Karpas-422 (cell line): ENCODE measurements at places on chromosomes 3 and 15.

DNA sequence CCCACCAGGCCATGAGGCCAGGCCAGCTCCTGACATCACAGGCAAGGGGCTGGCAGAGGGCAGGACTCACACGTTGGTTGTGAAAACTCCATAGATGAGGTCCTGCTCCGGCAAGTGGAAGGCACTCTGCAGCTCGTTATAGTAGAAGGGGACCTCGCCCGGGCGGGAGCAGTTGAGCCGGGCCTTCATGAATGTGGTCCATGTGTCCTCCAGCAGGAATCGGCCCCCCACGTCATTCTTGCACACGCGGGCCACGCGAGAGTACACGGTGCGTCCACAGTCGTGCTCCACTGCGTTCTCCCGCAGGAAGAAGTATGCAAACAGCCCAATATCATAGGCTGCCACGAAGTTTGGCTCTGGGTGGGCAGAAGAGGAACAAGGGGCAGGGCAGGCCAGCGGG, 101.2 kb downstream of the SEMA5B start:
- no peaks in the 10 kb centered on the region for H3K4me1 ChIP-seq
- no peaks in the 10 kb centered on the region for H3K36me3 ChIP-seq
- DNase-seq = no peak
- no peaks in the 10 kb centered on the region for H3K27me3 ChIP-seq
- H3K4me3 ChIP-seq = no peak overlapping the region

DNA sequence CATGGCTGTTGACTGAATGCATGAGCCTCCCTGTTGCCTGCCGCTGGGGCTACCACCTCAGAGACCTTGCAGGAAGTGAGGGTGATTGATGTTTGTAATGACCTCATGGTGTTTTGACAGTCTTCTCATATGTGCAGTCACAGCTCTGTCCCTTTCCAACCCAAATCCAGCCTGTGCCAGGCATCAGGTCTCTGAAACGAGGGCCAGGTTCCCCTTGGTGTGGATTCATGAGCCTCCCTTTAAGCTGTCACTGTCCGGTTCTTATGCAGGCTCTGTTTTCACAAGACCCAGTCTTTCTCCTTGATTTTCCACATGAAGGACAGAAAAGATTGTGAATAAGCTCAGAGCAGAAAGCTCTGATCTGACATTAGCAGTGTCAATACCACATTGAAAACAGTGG, 43.1 kb downstream of the CEMIP start:
- H3K4me1 ChIP-seq = peaks cover 13% of the 10 kb centered on the region
- H3K27ac ChIP-seq = no peak overlapping the region

DNA sequence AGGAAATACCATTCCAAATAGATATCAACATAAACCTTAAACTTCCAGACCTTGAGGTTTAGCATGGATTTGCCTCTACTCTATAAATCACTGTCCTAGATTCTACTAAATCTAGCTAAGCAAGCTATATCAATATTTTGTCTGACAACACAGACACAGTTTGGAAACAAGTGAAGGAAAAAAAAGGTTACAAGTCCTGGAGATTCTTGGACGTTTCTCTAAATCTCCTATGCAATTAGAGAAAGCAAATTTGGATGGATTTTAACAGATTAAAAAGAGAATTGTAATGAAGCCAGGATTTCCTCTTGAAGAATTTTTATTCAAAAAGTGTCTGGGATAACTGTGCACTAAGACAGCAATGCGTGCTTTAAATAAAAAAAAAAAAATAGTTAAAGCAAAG, 441.1 kb upstream of the DPH6 start:
- H3K27ac ChIP-seq = no peak overlapping the region
- no peaks in the 10 kb centered on the region for H3K36me3 ChIP-seq
- no peaks in the 10 kb centered on the region for H3K4me1 ChIP-seq
- no peak overlapping the region for H3K4me3 ChIP-seq

- DNase-seq = no peak
- no peaks in the 10 kb centered on the region for H3K36me3 ChIP-seq
- no peak overlapping the region for H3K27ac ChIP-seq
- H3K4me3 ChIP-seq = no peak overlapping the region
These were observed 3.5 kb downstream of the MYZAP start for GRCh38 chr15:57595011-57595866.

DNA sequence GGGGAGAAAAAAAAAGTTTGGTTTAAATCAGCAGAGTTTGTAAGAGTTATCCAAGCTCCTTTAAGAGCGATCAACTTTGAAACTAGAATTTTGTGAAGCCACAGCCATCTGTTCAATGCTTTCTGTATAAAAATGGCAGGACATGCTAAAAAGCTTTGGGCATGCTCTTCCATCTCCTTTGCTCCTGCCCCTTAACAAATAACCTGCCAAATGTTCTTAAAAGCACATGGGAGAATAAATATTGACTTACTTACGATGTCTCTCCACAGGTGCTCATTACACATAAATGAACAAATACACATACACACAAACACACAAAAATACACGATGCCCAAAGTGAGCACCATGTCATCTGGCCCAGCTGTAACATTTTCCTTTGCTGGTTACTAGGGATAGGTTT, 211.8 kb upstream of the DPH6 start:
- no peak overlapping the region for H3K4me3 ChIP-seq
- no peaks in the 10 kb centered on the region for H3K27me3 ChIP-seq
- no peak overlapping the region for H3K27ac ChIP-seq
- no peaks in the 10 kb centered on the region for H3K4me1 ChIP-seq

- H3K4me3 ChIP-seq = no peak overlapping the region
- no peak for DNase-seq
- H3K36me3 ChIP-seq = no peaks in the 10 kb centered on the region
- no peaks in the 10 kb centered on the region for H3K27me3 ChIP-seq
These were observed 203.8 kb downstream of the EPHB1 start for GRCh38 chr3:134998855-134999254.

DNA sequence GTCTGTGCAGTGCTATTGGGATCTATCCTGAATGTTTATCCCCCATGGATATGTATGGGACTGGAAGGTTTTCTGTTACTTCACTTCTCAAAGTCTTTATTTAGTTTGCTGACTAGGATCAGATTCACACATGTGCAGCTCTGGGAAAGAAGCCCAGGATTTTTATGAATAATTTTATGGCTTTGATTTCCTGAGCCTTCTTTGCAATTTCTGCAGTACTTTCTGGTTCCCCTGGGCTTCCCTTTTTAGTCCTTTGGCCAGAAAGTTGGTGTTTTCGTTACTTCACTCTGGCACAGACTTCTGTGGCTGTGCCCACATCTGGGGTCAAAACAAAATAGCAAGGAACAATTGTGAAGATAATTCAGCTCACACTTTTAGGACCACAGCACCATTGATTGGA, 721.0 kb downstream of the OTOL1 start:
- no peaks in the 10 kb centered on the region for H3K4me1 ChIP-seq
- H3K4me3 ChIP-seq = no peak overlapping the region
- H3K27ac ChIP-seq = no peak overlapping the region
- no peak for DNase-seq

DNA sequence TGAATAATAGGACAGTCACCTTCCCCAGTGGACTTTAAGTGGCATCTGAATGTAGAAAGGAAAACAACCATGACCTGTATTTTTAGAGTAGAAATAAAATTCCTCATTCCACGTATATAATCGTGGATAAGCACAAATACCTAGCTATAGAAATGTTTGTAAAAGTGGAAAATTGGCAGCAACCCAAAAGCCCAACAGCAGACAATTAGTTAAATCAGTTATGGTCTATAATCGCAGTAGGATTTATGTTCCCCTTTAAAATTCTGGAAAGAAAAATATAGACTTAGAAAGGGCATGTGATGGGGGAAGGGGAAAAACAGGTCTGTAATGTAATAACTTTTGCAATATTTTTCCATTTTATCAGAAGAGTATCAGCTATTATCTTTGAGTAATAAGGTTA, 241.9 kb upstream of the ST8SIA2 start:
- no peak overlapping the region for H3K4me3 ChIP-seq
- H3K27ac ChIP-seq = no peak overlapping the region
- peaks cover 35% of the 10 kb centered on the region; the same call in 1 of the 2 replicates for H3K36me3 ChIP-seq
- DNase-seq = no peak
- no peaks in the 10 kb centered on the region for H3K27me3 ChIP-seq
- no peaks in the 10 kb centered on the region for H3K4me1 ChIP-seq

- DNase-seq = peak; percentile 88
- H3K4me3 ChIP-seq = no peak overlapping the region
- no peaks in the 10 kb centered on the region for H3K27me3 ChIP-seq
- no peaks in the 10 kb centered on the region for H3K36me3 ChIP-seq
- H3K4me1 ChIP-seq = peaks cover 25% of the 10 kb centered on the region
These were observed 2.8 kb downstream of the HEMK1 start for GRCh38 chr3:50572158-50572557.

GRCh38 chr3:102712896-102713295, 278.1 kb downstream of the ZPLD1 start:
- H3K36me3 ChIP-seq = no peaks in the 10 kb centered on the region
- H3K4me1 ChIP-seq = no peaks in the 10 kb centered on the region; the same call in 1 of the 2 replicates
- no peak for DNase-seq
- no peak overlapping the region for H3K4me3 ChIP-seq

DNA sequence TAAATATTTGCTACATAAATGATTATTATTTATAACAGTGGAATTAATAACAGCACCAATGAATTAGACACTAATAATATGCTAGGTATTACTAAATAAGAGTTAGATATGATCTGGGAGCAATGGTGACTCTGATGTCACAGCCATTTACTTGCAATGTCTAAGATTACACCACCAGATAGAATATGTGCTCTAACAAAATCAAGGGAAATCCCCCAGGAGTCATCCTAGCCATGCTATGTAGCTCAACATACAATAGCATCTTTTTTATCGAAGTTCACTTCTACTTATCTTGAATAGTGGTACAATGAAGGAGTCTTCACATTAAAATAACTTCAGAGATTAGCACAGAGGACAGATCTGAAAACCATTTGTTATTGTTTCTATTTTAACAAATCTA, 154.0 kb downstream of the FMN1 start:
- H3K4me3 ChIP-seq = no peak overlapping the region
- H3K27ac ChIP-seq = no peak overlapping the region
- no peak for DNase-seq
- no peaks in the 10 kb centered on the region for H3K36me3 ChIP-seq
- no peaks in the 10 kb centered on the region for H3K27me3 ChIP-seq

DNA sequence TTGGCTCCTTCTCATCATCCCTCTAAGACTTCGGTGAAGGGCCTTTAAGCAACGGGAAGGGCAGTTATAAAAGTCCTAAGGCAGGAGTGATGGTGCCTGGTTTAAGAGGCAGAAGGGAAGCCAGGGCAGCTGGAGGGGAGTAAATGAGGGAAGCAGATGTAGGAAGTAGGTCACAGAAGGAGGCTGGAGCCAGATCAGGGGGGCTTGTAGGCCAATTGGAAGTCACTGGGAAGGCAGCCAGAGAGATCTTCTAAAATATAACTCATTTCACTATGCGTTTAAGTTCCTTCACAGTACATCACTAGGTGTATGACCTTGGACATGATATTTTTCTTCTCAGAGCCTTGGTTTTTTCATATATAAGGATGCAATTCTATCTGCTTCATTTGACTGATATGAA, 94.7 kb downstream of the MYH15 start:
- no peaks in the 10 kb centered on the region for H3K4me1 ChIP-seq
- no peak overlapping the region for H3K4me3 ChIP-seq
- DNase-seq = no peak
- H3K27me3 ChIP-seq = no peaks in the 10 kb centered on the region
- H3K27ac ChIP-seq = no peak overlapping the region

DNA sequence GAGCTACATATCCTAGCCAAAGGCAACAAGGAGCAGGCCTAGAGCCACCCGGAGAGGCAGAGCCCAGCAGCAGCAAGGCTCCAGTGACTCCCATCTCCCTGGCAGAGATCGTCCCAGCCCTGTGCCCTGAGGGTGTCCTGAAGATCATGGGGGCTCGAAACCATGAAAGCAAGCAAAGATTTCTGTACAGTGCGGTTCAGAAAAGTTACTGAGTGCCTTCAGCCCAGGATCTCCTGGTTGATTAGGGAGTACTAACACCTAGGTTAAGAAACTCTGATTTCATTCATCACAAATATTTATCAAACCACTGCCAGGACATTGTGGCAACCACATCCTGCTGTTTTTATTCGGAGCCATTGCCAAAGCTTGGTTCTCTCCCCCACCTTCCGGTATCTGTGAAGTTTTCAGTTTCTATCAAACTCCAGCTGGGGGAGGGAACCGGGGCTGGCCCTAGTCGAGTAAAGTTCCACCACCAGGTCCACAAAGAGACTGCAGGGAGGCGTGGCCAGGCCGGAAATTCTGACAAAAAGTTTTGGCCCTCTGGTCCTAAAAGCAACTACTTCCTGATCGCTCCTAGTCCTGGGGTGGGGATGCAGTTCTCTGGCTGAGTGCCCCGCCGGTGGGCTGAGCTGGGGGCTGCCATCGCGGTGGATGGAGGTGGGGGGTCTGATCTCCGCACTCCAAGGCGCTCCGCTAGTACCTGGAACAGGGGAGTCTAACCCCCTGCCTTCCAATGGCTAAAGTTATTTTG, 1.2 kb downstream of the RAB43 start:
- H3K27me3 ChIP-seq = no peaks in the 10 kb centered on the region
- H3K36me3 ChIP-seq = no peaks in the 10 kb centered on the region
- peaks cover 43% of the 10 kb centered on the region for H3K4me1 ChIP-seq
- peak; percentile 81 for DNase-seq

DNA sequence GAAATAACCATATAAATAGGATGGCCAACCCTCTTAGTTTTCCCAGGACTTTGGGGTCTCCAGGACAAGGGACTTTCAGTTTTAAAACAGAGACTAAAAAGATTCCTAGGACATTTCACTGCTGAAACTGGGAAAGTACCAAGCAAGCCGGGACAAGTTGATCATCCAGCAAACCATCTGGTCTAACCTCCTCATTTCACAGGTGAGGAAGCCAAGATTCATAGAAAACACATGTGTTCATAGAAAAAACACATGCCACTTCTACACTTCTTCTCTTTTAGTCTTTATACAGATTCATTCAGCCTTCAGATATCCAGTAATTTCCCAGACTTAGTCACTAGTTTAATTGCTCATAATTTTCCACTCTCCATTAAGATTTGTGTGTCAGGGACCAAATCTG, 165.6 kb upstream of the CCDC54 start:
- H3K4me3 ChIP-seq = no peak overlapping the region
- H3K36me3 ChIP-seq = no peaks in the 10 kb centered on the region
- no peaks in the 10 kb centered on the region for H3K4me1 ChIP-seq
- H3K27me3 ChIP-seq = no peaks in the 10 kb centered on the region

DNA sequence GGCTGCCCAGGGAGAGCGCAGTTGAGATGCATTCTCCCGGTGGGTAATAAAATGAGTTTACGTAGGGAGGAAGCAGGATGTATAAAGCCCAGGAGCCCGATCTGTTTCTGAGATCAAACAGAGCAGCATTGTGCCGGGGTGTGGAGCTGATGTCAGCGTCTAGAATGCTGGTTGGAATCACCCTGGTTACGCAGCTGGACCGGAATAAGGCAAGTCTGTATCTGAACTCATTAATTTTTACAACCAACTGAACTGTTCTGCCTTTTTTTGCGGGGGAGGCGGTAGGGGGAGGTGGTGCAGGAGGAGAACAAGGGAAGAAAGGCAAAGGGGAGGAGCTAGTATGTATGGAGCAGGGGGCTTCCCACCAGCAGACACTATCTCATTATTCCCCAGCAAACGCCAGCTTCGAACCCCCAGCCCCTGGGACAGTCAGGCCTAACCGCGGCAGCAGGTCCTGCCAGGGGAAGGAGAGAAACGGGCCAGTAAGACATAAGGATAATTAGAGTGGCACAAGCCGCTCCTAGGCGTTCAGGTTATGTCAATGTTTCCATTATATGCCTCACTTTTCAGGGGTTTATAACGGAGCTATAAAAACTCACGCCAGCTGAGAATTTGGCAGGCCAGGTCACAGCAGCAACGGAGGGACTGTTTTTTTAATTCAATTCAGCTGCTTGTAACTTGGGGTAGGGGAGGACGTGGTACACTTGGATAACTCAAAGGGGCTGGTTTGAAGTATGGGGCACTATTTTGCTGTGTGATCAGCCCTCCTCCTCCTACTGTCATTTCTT, 175.3 kb upstream of the HES1 start:
- no peaks in the 10 kb centered on the region; the same call in 1 of the 2 replicates for H3K27me3 ChIP-seq
- no peaks in the 10 kb centered on the region for H3K36me3 ChIP-seq
- DNase-seq = no peak
- H3K4me3 ChIP-seq = no peak overlapping the region
- H3K27ac ChIP-seq = no peak overlapping the region
- peaks cover 4% of the 10 kb centered on the region; the same call in 1 of the 2 replicates for H3K4me1 ChIP-seq
